Stimulated activated CD8-positive, alpha-beta memory T cell treated with anti-CD3 and anti-CD28 coated beads, Interleukin-15, amount 100 ng/mL, for 4 hours (primary cell): ENCODE measurements at places on chromosomes 6 and 20.

DNA sequence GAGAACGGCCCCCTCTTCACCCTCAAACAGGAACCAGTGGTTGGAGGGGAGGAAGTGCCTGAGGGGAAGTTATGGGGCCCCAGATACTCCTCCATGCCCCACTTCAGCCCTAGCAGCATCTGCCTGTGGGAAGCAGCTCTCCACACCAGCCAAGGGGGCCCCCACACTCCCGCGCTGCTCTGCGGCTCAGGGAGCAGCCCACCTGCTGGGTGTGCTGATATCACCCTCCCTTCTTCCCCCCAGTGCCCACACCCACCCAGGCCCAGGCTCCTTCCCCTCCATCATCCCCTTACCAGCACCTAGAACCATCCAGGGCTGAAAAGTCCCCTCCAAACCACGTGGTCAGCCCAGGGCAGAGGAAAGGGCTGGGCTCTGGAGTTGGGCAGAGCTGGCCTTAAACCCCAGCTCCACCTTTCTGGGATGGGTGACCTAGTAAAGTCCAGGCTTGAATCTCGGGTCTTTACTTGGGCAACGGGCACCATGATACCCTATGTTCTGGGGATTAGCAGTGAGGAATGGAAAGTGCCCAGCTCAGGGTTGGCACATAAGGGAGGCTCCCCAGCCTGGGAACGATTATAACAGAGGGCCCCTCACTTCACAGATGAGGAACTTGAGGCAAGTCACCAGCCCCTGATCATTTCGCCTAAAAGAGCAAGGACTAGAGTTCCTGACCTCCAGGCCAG is 663 bp downstream of the LST1 start:
- no peak for DNase-seq

- DNase-seq, result no peak
Measured at GRCh38 chr6:158758451-158758860, 60.7 kb downstream of the EZR start.

DNA sequence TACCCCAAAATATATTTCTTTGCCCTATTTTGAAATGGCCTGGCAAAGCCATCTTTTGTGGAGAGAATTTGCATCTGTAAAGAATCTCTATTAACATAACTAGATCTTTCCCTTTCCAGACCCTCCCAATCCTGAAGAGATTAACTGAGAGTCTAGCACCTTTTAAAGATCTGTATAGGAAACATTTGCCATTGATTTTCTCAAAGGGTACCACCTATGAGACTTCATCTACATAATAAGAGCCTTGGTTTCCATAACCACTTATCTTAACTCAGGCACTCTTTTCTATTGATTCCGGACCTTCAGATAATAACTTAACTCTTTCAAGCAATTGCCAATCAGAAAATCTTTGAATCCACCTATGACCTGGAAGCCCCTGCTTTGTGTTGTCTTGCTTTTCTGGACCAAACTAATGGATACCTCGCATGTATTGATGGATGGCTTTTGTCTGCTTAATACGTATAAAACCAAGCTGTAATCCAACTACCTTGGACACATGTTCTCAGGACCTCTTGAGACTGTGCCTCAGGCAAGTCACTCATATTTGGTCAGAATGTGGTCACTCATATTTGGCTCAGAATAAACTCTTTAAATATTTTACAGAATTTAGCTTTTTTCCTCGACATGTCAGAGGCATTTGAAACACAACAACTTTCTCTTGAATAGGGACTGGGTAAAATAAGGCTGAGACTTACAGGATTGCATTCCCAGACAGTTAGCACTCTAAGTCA is 31.4 kb downstream of the SLC22A2 start:
- DNase-seq, result no peak

GRCh38 chr20:59923514-59923913 is 9.9 kb downstream of the SYCP2 start:
- no peak for DNase-seq

DNA sequence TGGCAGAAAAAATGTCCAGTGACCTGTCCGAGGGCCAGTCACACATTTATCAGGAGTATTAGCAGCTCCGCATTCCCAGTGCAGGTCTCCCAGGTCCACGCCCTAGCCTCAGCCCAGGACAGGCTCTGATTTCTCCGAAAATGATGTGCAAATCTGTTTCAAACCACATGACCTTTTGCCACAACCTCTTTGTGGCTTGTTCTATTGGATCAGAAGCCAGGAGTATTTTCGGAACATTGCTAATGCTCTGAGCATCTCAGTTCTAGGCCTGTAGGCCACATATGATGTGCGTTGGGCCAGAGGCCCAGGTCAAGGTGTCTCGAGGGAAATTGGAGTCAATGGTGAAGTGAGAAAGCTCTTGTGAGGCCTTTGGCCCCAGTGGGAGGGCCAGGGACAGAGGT is 40.4 kb downstream of the SNX5 start:
- no peak for DNase-seq

DNA sequence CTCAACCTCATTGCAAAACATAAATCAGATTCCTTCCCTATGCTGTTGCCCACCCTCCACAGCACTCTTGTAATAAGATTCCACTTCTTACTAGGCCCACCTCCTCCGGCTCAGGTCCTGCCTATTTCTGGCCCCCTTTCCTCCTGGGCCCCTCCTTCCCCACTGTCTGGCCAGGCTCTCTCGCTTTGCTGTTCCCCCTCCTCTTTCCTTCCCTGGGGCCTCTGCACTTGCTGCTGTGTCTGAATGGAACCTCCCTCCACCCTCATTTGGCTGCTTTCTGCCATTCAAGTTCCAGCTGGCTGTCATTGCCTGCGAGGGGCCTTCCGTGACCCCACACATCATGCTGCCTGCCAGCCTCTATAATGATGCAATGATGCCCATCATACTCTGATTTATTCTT is 38.9 kb downstream of the ARHGAP40 start:
- no peak for DNase-seq

- no peak for DNase-seq
Measured at GRCh38 chr6:56642366-56643261, at the start of gene DST. Gene DST (minus strand): TSS chr6:56642889.

- DNase-seq, result no peak
Measured at GRCh38 chr6:112503091-112503596, 156.0 kb downstream of the RFPL4B start.
